SHP77 (cell line): ENCODE measurements at places on chromosomes 3 and 15.
A peak's percentile ranks its signal among the peaks of the same experiment; 100 is the strongest.

DNA sequence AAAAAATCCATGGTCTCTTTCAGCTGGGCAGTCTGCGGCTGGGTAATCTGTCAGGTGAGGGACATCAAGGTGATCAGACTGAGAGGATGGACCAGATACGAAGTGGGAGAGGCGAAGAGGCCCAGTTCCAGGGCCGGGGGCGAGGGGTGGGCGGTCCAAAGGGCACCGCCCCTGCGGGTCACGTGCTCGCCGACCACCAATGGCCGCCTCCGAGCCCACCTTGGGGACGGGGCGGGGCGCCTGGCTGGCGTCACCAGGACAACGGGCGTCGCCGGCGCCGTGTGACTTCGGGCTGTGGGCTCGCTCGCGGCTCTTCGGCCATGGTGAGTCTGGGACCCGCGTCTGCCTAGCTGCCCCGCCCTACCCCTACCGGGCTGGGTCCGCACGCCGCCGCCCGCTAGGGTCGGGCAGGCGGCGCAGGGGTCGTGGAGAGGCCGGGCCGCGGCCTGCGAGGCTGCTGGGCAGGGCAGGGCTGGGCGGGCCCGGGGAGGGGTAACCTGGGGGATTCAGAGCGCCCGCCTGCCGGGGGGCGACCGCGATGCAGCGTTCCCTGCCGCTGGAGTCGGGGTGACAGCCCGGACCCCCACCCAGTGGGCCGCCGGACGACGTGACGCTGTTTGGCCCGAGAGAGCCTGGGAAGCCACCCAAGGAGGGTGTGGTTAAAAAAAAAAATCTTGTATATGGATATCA, at the start of gene FBXL2:
TSS of gene FBXL2 (plus strand) at position 250 of the 690 bp plus-strand sequence. CDS start at position 321, 71 bp downstream.
- DNase-seq, result peak; percentile 84

DNA sequence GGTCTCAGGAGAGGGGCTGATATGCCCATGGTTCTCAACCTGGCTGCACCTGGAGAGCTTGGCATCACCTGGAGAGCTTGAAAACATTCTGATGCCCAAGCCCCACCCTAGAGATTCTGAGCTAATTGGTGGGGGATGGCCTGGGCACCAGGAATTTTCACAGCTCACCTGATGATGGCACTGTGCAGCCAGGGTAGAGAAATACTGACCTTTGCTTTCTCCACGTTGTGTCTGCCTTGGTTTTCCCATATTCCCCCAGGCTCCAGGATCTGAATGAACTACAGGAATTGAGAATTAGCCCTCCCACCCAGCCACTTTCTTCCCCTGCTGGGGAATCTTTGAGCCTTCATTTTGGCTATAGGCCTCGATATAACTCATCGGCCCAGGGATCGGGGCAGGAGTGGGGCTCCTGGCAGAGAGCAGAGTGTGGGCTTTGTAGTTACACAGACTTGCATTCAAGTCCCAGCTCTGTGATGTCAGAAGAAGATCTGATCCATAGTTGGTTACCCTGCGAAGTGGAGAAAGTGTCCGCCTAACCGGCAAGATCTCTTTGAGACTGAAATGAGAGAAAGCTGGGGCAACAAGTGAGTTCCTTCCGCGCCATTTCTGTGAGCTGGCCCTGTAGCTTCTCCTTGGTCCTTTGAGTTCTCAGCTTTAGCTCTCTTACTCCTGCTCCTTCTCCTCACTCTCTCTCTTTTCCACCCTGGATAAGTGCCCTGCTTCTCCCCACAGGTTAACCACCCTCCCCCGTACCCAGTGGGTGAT, 33.1 kb upstream of the UBE2Q2 start:
- peak; percentile 63 for DNase-seq

DNA sequence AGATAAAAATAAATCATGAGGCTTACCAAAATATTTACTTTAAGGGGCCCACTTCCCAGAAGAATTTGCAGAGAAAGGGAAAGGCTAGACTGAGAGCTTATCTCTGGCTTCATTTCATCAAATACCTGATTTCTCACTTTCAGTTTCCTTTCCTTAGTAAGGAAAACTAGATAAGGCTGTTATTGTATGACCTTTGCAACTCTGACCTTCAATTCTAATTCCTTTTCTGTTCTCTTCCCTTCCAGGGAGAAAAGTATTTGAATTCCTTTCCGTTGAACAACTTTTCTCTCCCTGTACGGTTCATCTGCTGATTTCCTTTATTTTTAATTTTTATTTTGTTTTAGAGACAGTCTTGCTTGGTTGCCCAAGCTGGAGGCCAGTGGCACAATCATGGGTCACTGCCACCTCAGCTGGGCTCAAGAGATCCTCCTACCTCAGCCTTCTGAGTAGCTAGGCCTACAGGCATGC, 7.1 kb upstream of the PXK start:
- no peak for DNase-seq

GRCh38 chr3:9231006-9231405, 18.4 kb downstream of the SRGAP3 start:
- no peak for DNase-seq

DNA sequence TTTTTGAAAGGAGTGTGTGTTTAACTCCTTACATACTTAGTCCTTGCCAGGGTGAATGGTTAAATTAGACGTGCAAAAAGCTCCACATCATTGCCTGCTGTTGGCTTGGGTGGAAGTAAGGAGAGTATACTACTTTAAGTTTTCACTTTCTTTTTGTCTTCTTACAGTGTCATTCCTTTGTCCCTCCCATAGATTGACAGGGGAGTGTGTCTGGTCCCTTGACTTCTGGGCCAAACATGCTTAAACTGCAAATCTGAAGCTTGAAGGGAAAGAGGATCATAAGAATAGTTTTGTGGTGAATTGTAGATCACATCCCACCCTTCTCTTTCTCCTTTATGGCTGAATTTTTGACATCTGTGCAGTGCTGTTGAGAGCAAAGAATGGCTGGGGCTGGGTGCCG, 355.8 kb upstream of the C2CD4B start:
- no peak for DNase-seq
